ENCODE measurements at places on chromosomes 2 and 18.

DNA sequence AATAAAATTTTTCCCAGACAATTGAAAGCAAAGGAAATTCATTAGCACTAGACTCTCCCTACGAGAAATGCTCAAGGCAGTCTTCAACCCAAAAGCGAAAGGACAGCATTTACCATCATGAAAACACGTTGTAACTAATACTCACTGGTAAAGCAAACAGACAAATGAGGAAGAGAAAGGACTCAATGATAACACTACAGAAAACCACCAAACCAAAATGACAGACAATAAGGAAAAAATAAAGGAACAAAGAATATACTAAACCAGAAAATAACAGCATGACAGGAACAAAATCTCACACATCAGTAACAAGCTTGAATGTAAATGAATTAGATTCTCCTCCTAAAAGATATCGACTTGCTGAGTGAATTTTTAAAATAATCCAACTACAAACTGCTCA lies 190.7 kb downstream of the NOL4 start:
- DNase-seq = no peak

DNA sequence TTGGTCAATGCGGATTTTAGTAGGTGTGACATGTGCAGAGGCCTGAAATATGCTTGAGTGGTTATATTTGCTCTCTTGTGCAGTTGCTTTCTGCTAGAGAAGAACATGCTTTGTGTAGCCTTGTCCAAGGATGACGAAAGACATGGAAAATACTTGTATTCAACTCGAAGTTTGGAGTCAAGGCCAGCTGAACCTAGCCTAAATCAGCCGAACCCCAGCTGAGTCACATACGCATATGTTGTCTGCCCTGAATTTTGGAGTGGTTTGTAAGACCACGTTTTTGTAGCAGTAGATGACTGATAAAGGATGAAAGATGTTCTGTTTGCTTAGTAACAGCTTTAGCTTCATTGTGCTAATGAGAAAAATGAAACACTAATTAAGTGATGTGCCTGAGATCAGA lies 22.5 kb upstream of the SPAG16 start:
- DNase-seq = no peak

DNA sequence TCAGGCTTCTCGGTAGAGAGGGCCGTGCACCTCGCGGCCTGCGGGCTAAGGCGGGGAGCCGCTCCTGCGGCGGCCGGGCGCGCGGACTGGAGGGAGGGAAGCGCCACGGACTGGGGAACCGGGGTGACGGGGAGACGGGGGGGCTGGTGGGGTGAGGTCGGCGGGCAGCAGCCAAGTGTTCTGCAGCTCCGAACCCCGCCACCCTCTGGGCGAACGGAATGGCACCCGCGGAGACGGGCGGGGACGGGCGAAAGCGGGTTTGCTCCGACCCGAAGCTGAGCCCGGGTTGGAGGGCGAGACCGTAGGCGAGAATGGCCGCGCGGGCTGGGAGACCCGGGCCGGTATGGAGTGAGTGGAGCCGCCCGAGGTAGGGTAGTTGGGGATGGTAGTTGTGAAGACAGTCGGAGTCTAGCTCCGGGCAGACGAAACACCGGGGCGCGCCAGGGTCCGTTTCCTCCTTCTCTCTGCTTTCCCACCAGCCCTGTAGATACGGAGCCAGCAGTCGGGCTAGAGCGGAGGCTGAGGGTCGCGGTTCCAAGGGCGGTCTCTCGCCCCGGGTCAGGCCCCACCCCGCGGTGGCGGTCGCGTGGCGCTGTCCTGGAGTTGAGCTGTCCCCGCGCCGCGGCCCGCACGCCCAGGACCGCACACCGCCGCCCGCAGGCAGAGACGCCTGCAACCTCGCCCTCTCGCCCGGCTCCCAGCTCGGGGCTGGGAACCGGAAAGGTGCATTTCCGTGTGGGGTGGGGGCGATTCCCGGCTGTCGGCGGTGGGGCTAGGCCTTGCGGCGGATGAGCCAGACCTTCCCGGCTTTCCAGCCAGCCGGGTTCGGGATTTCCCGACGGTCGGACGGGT lies 160.3 kb upstream of the SIX2 start:
- peak; percentile 19 for DNase-seq

DNA sequence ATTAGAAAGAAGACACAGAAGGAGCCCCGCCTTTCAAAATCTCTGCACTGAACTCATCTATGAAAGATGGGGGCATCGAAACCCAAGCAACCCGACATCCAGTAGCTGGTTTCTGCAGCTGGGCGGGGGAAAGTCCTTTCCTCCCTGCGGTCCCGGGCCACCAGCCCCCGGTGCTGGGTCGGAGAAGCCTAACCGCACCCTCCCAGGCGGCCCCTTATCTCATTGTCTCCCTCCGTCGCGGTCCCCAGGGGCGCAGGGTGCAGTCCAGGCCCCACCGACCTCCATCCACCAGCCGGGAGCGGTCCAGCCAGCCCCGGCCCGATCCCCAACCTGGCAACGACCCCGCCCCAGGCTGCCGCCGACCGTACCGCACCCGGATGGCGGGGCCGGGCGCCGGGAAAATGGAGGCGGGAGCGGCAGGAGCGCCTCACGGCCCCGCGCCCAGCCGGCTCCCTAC lies 452 bp downstream of the RAPH1 start:
- DNase-seq = no peak

DNA sequence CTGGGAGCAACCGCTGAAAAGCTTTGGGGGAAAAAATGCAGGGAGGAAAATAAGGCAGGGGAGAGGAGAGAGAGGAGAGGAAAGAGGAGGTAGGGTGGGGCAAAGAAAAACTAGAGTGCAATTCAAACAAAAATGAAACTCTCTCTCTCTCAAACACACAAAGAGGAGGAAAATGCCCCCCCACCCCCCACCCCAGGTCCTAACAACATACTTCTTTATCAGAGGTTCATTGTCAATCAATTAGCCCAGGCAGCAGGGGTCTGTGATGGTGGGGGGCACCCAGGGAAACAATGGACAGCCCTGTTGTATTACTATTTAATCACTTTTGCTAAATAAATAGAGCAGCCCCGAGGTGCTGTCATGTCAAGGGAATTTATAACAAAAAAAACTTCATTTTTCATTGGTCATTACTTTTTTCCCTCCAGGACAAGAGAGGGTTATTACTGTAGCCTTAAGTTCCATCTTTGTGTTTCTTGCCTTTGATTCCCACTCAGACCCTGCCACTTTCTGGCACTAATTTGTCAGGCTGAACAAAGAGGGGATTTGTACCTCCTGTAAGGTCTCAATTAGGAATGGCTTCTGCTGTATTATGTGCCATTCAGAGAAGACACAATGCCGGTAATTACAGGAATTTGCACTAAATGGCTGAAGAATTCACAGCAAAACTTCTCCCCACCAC lies 55.0 kb downstream of the PLEKHM3 start:
- DNase-seq = no peak

GRCh38 chr2:3479430-3480320 lies 39.7 kb downstream of the ADI1 start:
- DNase-seq = no peak

GRCh38 chr2:161134547-161135518 lies 25.4 kb upstream of the TANK start:
- DNase-seq = no peak

GRCh38 chr2:65661980-65662653 lies 229.7 kb upstream of the SPRED2 start:
- no peak for DNase-seq

DNA sequence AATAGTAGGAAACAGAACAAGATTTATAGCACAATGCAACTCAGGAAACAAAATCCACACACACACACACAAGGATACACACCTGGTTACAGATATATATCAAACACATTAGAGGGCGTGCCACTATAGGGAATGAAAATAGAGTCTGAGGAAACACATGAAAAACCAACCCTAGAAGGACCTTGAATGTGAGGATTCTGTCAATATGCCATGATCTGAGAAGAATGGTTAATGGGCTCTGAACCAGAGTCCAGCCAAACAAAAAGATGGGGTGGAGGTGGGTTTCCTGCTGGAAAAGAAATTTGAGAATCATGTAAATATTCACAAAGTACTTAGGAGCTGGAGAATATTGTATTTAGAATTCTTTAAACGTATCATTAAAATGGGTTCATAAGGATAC lies 7.8 kb upstream of the TMEM37 start:
- DNase-seq = no peak
